Left kidney (tissue), 8 donors: ENCODE measurements at places on chromosomes 1 and 21. TPM values are rescaled to one million over a fixed set of nuclear protein-coding genes. Genes with fewer than 3 reads are reported as not detected.

GRCh38 chr1:214957330-214958137, 125.0 kb upstream of the KCNK2 start:
- DNase-seq = no peak

DNA sequence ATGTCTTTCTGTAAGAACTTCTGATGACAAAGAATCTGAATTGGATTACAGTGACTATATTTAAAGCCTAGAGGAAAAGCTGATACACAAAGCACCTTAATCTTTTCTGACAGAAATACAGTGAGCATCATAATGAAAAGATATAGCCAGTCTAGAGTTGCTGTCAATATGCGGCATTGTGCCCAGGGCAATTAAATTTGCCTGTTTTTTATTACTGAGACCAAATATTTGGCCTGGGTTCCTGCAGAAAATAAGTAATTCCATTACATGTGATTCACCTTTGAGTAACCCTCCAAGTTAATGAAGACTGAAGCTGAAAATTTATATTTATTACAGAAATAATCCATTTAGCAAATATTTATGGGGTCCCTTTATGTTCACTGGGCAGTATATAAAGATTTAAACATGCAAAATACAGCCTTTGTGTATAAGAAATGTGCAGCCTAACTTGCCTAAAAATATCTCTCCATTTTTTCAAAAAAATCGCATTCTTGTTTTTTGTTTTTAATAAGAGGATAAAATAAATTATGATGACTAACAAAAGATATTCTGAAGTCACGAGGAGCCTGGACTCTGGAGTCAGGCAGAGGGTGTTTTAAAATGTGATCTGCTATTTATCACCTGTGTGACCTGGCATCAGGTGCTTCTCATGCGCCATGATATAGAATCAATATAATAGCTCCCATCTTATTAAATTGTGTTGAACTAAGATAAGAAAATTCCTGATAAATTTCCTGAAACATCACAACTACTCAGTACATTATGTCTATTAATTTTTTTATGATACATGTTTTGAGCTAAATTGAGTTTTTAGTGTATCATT, 83.6 kb downstream of the SGIP1 start:
- DNase-seq = no peak

- DNase-seq = no peak
Observed at GRCh38 chr1:227915564-227916553, 31.9 kb downstream of the WNT9A start.

DNA sequence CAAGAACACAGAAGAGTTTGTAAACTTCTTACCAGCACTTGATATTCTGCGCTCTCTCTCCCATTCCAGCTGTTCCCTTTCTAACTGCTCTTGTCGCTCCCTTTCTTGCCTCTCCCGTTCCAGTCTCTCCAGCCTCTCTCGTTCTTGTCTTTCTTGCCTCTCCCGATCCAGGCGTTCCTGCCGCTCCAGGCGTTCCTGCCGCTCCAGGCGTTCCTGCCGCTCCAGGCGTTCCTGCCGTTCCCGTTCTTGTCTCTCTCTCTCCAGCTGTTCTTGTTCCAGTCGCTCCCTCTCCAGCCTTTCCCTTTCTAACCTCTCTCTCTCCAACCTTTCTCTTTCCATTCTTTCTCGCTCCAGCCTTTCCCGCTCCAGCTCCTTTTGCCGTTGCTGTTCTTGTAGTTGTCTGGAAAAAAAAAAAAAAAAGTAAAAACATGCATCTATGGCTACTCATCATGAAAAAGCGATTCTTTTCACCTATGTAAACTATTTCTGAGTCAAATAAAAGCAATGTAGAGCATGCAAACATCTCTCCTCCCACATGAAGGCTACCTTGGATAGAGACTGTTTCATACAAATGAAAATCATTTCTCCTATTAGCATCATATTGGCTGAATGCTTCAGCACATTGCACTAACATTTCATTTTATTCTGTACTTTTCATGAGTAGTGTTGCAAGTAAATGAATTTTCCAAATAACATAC, 91.5 kb upstream of the LBR start:
- DNase-seq = no peak

DNA sequence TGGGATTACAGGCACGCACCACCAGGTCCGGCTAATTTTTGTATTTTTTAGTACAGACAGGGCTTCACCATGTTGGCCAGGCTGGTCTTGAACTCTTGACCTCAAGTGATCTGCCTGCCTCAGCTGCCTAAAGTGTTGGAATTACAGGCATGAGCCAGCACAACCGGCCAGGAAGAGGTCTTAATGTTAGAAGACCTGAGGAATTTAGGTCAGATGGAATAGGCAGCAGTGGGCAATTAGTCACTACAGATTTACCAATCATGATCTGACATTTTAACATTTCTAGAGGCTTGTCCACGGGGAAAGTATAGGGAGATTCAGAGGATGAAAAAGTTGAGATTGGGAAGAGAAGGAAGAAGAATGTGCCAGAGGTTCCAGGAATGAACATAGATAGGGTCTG, 8.9 kb upstream of the APP start:
- no peak for DNase-seq

DNA sequence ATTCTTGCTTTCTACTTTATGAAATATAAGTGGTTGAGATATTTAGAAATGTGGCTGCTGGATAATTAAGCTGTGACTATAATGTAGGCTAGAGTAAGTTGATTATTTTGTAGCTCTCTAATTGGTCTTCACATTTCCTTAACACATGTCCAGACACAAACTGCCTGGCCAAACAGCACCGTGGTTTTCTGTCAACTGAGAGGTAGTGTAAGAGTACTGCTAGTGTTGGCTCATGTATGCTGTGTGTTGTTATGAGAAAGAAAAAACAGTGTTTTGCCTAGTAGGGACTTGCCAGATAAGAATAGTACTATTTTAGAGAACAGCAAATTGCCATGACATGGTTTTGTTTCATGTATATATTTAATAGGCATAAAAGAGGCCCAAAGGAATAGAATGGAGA, 37.1 kb downstream of the TMED5 start:
- no peak for DNase-seq

- no peak for DNase-seq
Observed at GRCh38 chr1:230787471-230787870, 40.3 kb downstream of the CAPN9 start.

DNA sequence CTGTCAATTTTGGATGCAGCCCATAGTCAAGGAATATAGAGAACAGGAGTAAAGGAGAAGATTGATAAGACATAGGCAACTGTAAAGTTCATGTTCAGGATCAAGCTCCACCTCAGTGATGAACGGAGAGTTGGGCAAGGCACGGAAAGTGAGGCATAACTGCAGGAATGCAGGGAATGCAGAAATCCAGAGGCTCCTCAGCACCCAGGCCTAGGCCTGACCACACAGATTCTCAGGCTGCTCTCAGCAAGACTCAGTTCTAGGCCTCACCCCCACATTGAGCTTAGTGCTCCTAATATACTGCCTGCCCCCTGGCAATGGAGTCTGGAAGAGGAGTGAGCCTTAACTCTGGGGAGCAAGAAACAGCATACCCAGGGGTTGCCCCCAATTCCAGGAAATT, 36.3 kb upstream of the S1PR1 start:
- DNase-seq = no peak

DNA sequence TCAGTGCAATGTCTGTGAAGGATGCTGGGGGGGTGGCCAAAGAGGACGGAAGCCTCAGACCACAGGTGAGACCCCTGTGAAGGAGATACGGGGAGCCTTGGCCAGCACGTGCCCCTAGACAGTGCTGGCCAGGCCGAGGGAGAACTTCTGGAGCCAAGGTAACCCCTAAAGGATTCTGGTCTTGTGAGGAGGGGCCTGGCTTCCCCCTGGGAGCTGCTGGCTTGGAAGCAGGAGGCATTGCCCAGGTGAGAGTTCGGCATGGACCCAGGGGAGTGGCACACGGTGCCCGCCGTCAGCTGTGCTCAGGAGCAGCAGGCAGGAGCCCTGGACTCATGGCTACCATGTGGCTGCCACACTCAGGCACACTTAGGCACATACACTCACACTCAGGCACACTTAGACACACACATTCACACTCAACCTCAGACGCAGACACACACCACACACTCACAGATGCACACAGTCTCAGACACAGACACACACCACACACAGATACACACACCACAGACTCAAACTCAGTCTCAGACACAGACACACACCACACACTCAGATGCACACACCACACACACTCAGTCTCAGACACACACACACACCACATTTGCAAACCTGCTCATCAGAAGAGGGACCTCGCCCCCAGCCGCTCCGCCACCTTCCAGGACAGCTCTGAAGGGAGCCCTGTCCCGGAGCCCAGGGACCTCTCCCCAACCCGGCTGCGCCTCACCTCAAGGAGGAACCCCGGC, 1.1 kb upstream of the COL6A2 start:
- no peak for DNase-seq

- peak; percentile 13 for DNase-seq
Observed at GRCh38 chr1:18557621-18558465, 72.8 kb upstream of the PAX7 start.

The RIPK4 gene
- 14.4 TPM for polyA plus RNA-seq

The CD52 gene
- polyA plus RNA-seq = 5.6 TPM

The DISP1 gene
- 17.2 TPM for polyA plus RNA-seq

The DEPDC1 gene
- polyA plus RNA-seq = 22.3 TPM

The FLG2 gene
- polyA plus RNA-seq = 0.40 TPM

The SCAMP3 gene
- 55.7 TPM for polyA plus RNA-seq
